ENCODE measurements at places on chromosomes 6 and 20.

- no peak for DNase-seq
Measured at GRCh38 chr6:158739673-158740072, 79.5 kb downstream of the EZR start.

GRCh38 chr6:89406141-89406540 is 5.9 kb downstream of the RRAGD start:
- DNase-seq: no peak

DNA sequence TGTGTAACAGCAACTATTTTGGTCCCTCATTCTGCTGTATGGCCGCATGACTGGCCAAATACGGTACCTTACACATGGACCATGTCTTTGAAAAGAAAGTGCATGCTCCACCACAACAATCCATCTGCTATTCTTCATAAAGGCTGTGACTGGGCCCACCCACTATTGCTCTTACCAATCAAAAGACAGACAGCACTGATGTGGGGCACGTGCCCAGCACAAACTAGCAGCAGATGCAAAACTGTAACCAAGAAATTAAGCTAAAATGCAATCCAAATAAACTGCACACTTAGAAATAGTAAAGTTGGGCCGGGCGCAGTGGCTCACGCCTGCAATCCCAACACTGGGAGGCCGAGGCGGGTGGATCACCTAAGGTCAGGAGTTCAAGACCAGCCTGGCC is 20.5 kb downstream of the MDN1 start:
- DNase-seq: no peak

DNA sequence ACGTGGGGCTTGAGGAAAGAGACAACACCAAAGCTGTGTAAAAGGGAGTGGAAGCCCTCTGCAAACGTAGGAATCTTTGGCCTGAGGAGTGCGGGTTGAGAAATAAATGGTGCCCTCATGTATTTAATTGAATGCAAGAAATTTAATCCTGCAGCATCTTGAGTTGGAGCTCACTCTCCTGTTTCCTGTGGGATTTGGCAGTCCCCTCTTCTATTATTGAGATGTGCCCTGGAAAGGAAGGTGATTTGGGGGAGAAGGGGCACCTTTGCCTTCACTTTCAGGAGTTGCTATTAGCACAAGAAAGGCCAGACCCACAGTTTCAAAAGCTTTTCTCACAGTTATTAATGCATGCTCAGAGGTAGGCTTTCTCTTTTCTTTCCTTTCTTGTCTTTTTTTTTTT is 201.4 kb upstream of the HDDC2 start:
- no peak for DNase-seq

GRCh38 chr6:158011980-158012566 is 30.4 kb downstream of the SYNJ2 start:
- no peak for DNase-seq

DNA sequence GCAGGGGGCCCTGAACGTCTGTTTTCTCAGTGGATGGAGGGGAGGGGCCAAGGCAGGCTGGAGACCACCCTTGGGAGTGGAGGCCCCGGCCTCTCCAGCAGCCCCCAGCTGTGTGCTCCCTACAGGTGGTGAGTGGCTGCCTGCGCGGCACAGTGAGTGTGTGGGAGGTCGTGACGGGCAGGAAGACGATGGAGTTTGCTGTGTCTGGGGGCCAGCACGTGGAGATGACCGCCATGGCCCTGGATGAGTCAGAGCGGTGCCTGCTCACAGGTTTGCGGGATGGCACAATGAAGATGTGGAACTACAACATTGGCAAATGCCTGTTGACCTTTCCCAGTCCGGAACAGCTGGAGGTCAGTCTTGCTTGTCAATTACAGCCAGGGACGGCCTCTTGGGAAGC is 52.6 kb downstream of the EFCAB8 start:
- no peak for DNase-seq

- DNase-seq: no peak
Measured at GRCh38 chr20:6651016-6651415, 116.5 kb upstream of the BMP2 start.

- DNase-seq: no peak
Measured at GRCh38 chr6:21085643-21086042, 507.9 kb upstream of the SOX4 start.

DNA sequence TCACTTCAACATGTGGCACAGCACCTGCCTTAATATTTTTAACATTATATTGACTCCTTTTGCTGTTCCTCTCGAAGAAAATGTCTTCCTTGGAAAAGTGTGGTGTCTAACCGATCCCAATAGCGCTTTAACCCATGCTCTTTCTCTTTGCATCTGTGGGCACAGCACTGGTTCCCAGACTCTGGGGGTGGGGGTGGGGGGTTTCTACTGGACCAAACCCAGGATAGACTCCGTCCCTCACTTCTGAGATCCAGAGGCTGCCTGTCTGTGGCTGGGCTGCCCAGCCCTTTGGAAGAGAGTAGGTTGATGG is 3.9 kb upstream of the ZNF292 start:
- no peak for DNase-seq

DNA sequence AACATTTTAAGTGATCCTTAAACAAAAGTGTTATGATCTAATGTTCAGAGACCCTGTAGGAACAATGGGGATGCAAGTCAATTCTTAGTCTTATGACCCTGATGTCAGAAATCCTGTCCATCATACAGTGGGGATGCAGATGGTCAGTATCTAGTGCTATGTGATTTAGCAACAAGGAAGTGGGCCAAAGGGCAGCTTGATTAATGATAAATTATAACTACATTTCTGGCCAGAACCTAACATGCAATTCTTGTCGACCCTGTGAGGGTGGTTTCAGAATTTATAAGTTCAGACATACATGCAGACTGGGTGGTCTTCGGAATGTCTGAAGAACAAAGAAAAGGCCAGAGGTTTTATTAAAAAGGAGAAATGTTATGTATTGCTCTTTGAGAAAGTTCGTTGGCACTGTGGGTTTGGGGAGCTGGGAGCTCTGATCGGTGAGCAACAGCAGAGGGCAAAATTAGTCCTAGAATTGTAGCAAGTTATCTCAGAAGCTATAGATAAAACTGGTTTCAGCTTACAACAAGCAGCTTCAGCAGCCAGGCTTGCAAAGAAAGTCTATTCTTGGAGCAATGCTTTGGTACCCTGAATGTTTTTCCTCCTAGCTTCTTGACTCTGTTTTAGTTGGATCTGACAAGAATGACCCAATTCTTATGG is 50.8 kb downstream of the RPF2 start:
- DNase-seq: no peak

GRCh38 chr6:410555-411395 is 19.2 kb downstream of the IRF4 start:
- DNase-seq: no peak

DNA sequence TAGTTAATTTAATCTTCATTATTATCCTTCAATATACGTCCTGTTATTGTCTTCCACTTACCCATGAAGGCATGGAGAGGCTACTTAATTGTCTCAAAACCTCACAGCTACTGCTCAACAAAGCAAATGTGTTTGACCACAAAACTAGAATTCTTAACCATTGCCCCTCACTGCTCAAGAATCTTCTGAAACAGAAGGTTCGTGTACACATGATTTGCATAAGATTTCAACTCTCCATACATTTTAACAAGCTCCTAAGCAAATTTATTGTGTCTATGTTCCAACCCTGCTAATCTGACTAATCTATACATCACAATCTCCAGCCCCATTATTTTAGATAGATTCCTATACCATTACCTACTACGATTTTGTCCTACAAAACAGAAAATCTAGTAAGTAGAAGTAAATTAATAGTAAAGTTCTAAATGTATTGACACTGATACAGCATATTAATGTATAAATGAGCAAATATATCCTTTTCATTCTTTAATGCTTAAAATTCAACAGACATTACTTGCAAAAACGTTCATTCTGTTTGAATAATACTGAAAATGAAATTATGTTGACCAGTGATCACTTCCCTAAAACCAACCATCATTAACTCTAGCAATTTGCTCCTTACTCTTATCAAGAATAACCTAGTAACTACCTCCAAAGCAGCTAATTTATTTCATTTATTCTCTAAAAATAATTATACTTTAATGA is 89.7 kb upstream of the RNF217 start:
- no peak for DNase-seq

- DNase-seq: no peak
Measured at GRCh38 chr6:128438393-128438792, 82.0 kb downstream of the PTPRK start.

GRCh38 chr6:135503703-135504475 is 6.3 kb upstream of the AHI1 start:
- no peak for DNase-seq

- DNase-seq: no peak
Measured at GRCh38 chr6:117552618-117553017, 49.7 kb downstream of the GOPC start.

DNA sequence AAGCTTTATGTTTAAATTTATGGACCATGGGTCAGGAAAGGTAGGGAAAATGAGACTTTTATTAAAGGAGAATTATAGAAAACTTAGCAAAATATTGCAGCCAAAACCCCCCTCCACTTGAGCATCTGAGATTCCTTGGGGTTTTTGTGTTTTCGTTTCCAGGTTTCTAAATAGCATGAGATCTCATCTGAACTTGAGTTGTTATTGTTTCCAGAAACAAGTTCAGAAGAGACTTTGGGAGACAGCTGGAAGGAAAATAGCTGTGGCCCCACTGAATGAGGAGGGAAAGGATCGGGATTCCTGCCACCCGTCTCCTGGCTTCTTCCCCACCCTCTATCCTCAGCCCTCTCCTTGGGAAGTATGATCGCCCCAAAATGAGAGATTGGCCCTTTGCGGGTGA is 75.5 kb downstream of the TBC1D7 start:
- DNase-seq: no peak

DNA sequence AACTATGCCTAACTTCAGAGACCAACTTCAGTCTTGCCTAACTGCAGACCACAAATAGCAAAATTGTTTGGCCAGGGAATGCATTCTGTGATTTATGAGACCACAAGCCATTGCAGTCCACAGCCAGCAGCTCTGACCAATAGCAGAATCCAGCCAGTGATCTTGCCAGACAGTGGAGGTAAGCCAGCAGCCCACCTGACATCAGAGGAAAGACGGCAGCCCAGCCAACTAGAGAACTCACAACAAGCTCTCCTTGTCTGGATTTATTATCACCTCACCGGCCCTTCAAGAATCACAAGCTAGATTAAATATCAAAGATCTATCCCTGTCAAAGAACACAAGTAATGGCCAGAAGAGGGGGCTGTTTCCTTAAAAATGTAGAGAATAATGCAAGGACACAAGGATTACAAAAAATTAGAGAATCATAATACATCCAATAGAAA is 66.5 kb upstream of the SLC35F1 start:
- DNase-seq: peak; percentile 12

- no peak for DNase-seq
Measured at GRCh38 chr6:18676548-18676947, 289.4 kb downstream of the RNF144B start.

GRCh38 chr6:90462102-90462501 is 124.8 kb downstream of the MAP3K7 start:
- peak; percentile 25 for DNase-seq

DNA sequence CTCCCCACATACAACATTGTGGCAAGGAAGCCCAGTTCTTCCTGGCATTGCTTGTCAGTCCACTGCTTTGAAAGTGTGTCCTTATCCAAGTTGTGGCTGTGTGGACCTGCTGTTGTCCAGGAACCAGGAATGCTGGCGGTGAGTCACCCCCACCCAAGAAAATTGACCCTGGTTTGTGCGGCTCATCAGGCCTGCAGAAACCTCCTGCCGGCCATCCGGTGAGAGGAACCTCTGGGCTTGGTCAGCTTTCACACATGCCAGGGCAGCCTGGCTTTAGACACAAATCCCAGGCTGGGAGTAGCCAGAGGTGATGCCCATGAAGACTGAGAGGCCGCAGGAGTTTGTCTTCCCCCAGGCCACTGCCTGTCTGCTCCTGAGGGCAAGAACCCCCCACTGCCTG is 223.6 kb downstream of the TTLL2 start:
- DNase-seq: no peak

DNA sequence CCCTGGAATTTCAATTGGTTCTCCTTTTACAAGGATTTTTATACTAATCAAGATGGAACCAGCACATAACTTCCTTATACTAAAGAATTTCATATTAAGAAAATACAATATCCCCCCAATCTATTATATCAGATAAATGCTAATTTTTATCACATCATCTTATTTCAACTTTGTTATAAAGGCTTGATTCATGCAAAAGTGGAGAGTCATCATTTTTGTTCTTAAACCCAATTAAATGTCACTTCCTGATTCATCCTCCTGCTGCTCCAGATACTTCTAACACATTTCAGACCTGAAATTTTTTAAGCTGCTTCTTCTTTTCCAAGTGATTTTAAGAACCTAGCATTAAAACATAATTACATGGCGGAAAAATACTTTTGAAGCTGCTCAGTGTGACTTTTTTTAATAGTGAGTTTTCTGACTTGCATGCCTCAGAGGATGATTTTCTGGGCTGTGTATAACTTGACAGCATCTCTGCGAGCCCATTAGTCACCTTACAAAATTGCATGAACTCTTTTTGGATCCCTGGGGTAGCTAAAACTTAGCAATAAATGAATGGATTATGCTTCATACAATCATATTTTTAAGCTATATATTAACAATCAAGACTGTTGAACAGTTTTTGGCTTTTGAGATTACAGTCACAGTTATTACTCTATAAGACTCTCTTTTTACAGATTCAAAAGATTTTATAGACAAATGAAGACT is 134.1 kb downstream of the ELOVL4 start:
- no peak for DNase-seq

DNA sequence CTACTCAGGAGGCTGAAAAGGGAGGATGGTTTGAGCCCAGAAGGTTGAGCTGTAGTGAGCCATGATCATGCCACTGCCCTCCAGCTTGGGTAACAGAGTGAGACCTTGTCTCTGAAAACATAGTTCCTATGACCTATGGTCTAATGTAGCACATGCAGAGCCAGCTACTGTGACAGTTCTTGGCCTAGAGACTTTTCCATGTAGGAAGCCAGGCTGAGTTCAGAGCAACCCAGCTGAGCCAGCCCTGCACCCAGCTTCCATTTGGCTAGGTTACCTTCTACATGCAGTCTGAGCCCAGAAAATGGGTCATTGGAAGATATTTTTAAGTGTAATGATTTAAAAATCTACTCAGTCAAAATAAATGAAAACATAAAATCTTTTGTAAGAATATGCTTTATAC is 92.8 kb downstream of the FNDC1 start:
- no peak for DNase-seq

- no peak for DNase-seq
Measured at GRCh38 chr20:38536310-38536709, 44.7 kb upstream of the ADIG start.

DNA sequence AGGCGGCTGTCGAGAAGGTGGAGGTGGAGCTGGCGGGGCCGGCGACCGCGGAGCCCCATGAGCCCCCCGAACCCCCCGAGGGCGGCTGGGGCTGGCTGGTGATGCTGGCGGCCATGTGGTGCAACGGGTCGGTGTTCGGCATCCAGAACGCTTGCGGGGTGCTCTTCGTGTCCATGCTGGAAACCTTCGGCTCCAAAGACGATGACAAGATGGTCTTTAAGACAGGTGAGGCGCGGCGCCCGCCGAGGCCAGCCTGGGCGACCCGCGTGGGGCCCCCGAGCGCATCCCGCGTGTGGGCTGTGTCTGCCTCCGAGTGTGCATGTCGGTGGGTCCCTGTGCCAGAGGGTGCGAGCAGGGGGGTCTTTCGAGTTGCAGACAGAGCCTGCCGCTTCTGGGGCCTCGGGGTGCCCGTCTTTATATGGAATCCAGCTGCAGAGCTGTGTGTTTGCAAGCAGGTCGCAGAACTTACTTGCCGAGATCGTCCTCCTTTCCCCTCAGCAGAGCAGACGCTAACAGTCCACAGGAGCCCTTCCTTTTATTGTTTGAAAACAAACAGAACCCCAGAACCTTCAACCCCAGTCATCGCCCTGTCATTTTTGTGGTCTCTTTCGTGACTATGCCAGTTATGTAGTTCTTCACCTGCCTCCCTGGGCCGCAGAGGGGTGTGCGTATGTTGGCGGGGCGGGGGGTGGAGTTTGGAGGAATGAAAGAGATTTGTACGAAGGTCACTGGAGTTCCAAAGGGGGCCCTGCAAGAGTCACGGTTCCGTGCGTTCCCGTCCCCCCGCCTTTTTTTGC is 766 bp downstream of the SLC16A10 start:
- peak; percentile 22 for DNase-seq
